Muscle of back (tissue), 13 donors: ENCODE measurements at places on chromosomes 2 and 18. TPM values are rescaled to one million over a fixed set of nuclear protein-coding genes. Genes with fewer than 3 reads are reported as not detected.

- DNase-seq: no peak
Observed at GRCh38 chr2:197577446-197577845, 61.6 kb downstream of the MOB4 start.

Gene DIPK1C
- polyA plus RNA-seq: 10.0 TPM

GRCh38 chr2:144211826-144212225, 308.1 kb downstream of the ZEB2 start:
- DNase-seq: no peak

Gene LDLRAD4
- polyA plus RNA-seq: 13.3 TPM

DNA sequence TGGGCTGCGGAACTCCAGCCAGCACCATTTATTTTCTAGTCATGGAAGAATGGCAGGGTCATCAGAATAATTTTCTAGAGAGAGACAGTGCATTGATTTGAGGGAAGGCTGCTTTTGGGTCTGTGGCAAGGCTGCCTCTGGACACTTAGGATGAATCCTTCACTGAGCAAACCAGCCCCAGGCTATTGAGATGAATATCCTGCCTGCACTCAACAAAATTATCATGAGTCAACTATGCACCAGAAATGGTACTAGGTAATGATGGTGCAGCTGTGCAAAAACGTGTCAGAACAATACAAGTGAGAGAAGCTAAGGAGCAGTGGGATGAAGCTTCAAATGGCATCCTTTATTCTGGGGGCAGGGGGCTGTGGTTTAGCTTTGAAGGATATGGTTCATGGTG, 115.8 kb downstream of the SPHKAP start:
- no peak for DNase-seq
